ENCODE measurements at places on chromosomes 4 and X.

DNA sequence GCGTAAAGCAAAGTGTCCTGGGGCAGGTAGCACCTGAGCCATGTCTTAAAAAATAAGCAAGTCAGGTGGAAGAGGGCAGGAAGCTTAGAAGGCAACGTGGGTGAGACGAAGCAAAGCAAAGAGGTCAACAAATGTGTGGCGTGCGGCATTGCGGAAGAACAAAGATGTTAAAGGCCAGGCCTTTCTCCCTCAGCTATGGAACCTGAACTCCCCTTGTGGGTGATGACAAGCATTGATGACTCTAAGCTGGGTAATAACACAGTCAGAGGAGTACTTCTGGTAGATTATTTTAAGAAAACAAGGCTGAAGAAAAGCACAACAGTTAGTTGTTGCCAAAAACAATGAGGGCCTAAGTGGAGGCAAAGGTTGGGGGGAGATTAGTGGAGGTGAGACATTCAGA is 29.0 kb upstream of the SORBS2 start:
- no peak for DNase-seq

- no peak for DNase-seq
These were observed 47.6 kb downstream of the METTL14 start for GRCh38 chr4:118732591-118733330.

DNA sequence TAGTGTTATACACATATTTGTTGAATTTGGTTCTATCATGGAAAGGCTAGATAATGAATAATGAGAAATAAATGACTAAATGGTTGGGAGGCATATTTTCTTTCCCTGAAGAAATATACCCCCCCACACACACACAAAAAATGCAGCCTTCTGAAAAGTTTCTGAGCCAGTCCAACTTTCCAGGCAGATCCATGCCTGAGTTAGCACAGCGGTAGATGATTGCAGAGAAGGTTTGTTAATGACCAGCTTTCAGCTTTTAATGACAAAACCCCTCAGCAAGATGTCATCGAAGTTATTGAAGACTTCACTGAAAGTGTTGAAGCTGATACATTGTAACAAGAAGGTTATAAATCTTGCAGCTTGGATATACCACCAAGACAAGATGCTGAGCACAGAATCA is 61.4 kb downstream of the GBA3 start:
- no peak for DNase-seq

- no peak for DNase-seq
These were observed 71.7 kb downstream of the TNIP2 start for GRCh38 chr4:2684486-2684885.

DNA sequence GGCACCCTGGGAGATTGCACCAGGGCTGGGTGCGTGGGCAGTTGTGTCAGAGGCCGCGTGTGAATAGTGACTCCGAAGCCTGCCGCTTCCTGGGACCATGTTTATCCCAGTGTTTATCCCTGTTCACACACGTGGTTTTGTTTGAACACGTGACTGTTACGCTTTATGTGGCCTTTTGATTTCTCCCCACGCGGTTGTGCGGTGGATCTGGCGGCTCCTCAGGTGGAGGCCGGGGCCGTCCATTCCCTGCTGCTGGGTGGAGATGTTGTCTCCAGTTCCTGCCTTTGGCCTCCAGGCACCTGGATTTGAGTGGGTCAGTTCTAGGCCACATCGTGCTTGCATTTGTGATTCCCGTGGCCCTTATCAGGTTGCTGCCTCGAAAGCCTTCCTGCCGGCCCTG is 35.1 kb downstream of the NELFA start:
- no peak for DNase-seq

DNA sequence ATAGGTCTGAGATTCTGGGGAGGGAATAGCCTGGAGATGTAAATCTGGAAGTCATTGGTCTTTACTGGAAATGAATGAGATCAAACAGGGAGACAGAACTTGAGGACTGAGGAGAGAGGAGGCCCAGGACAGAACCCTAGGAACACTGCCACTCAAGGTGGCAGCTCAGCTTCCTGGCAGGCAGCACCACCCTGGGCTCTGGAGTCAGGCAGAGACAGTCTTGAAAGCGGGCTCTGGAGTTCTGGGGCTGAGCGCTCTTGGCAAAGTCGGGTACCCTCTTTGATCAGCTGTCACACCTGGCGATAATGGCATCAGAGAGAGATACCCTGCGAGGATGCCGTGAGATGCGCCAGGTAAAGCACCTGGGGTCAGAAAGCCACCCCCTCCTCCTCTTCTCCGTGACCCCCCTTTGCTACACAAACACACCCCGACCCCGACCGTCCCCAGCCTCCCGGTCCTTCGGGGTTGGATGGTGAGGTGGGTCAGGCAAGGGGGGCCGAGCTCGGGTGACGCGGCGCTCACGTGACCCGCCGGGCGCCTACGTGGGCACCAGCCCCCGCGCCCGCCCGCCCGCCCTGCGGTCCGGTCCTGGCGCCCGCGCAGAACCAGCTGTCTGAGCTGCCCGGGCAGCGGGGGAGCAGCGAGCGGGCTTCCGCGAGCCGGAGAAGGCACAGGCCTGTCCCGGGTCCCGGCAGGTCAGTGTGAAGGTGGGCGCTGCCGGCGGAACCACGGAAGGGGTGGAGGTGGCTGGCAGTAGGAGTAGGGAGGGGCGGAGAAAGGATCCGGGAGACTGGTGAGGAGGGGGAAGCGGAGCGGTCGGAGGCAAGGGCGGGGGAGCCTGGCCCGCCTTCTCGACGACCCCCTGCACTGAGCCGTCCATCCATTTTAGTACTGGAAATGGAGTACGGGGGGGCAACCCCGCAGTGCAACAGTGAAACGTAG is at the start of gene TCEAL3:
Gene TCEAL3 (plus strand): TSS at position 600 of the 942 bp plus-strand sequence. CDS start 1,102 bp downstream, outside the sequence.
- no peak for DNase-seq

DNA sequence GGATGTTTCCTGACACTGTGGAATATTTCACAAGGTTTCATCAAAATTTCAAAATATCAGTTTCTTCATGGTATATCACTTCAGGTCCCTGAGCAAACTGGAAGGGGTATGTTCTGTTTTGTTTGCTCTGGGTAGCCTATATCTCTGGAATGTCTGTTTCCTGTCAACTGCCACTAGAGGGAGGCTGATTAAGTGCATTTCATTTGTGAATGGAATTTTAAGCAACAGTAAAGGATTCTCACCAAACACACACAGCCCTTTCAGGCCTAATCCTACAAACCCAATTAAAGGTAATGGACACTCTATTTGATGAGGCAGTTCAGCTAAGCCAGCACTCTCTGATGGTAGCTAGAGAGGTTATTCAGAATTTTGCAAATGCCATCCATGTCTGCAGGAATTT is 307.1 kb downstream of the TEX13A start:
- DNase-seq = no peak

GRCh38 chrX:109472939-109473735 is 8.7 kb downstream of the GUCY2F start:
- peak; percentile 45 for DNase-seq

- no peak for DNase-seq
These were observed 16.3 kb downstream of the PJA1 start for GRCh38 chrX:69148946-69149345.

- no peak for DNase-seq
These were observed 61.3 kb downstream of the CLNK start for GRCh38 chr4:10623241-10623640.

DNA sequence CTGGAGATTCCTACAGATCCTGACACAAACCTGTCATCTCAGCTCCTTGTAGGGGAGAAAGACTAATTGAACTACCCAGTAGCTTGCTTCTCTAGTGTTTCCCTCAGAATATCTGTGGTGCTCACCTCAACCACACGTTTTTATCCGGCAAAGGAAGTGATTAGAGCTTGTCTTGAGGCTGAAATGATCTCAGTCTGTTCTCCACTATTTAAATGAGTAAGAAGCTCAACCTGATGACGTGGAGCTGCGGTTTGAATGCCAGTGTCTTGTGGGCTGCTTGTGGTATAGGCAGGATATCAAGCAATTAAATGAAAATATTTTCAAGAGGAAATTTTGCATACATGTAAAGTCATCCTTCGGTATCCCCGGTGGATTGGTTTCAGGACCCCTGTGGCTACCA is 270.2 kb downstream of the TLL1 start:
- DNase-seq = no peak

- no peak for DNase-seq
These were observed 9.4 kb downstream of the NUDT6 start for GRCh38 chr4:122912810-122913575.

GRCh38 chr4:142355421-142355930 is 490.6 kb downstream of the INPP4B start:
- no peak for DNase-seq

DNA sequence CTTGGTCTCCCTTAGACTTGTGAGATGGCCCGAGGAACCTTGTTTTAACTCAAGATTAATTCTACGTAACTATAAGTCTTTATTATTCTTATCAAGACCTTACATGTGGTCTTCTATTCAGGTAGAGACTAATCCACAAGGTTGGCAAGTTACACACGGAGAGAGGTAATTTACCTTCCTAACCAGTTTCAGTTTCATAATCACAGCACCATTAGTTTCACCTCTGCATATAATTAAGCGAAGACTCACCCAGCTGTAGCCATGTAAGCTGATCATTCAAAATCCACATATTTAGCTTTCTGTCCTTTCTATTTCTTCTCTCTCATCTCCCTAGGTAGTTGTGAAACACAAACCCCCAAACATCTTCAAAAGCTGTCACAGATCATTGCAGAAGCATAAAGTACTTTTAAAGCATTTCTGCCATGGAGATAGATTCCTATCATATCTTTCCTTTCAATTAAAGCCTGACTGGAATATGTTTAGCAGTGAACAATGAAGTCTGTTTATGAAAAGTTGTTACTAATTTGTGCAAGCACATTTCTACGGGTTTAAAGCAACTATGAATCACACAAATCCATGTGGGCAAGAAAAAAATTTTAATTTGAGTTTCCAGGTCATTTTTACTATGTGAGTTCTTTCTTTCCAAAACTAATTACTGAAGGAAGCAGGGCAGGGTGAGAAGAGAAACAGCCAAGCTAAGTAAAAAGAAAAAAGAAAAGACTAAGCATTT is 78.5 kb downstream of the BTC start:
- DNase-seq = no peak

DNA sequence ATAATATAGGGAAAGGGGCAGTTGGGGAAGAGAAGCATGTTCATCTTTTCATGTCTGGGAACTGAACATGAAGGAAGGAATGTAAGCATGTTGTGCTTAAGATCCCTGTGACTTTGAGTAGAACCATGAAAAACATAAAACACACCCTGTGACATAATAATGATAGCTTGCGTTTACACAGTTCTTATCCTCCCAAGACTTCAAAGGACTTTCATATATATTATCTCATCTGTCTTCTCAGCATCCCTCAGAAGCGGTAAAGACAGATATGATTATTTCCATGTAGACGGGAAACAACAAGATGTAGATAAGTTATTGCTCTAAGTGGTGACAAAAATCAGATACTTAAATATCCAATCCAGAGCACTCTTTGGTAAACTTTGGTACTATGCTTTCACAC is 3.3 kb upstream of the SH3RF1 start:
- DNase-seq = no peak

GRCh38 chrX:104359124-104359523 is 104.4 kb upstream of the ESX1 start:
- no peak for DNase-seq

DNA sequence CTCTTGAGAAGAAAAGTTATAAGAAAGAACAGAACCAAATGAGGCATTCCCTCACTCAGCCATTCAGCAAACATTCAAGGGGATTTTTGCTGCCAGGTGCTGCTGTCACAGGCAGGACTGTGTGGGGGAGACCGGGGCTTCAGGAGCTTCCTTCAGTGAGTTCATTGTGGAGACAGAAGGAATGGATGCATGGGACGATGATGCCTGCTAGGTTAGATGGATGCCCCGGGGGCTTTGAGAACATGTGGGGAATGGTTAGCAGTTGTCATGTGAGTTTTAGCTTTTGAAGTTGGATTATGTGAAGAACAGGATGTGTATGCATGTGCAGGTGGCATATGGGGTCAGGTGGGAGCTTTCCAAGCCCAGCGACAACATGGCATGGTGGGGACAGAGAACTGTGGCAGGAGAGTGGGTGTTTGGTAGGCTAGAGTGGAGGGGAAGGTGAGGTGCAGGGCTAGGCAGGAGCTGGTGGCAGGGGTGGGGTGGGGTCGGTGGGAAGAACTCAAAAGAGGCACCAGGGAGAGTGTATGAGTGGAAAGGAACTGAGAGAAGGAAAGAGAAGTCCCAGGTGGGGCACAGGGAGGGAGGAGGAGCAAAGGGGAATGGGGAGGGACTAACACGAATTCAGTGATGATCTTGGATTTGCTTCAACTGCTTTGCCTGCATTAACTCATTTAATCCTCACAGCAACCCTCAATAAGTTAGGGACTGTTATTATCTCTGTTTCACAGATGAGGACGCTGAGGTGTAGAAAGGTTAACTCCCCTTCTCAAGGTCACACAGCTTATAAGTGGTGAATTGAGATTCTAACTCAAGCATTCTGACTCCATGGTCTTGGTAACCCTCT is 8.4 kb downstream of the DCUN1D4 start:
- DNase-seq = no peak

DNA sequence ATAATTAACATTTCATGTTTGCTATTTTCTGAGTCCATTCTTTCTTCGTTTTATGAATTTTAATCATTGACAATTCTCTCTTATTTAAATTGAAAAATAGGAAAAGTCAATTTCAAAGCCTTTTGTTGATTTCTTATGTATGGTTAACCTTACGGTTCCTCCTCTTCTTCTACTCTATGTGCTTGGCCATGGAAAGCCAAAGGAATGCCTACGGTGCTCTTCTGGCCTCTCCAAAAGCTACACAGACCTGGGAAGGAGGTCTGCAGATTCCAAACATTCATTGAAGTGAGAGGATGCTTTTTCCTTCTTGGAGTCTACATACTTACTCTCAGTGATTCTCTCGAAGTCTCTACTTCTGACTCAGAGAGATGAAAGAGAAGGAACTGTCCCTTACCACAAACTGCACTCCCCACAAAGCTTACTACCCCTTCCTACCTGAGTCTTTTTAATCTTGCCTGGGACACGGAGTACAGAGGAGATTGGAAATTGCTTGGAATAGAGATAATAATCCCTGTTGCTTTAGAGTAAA is 863.1 kb upstream of the FTHL17 start:
- no peak for DNase-seq
